ENCODE measurements at places on chromosomes 2 and 18. TPM values are rescaled to one million over a fixed set of nuclear protein-coding genes. Genes with fewer than 3 reads are reported as not detected.

The GMCL1 gene
- total RNA-seq, result 7.3 TPM

The CYB5A gene
- 184 TPM for total RNA-seq

The FAM237A gene
- not detected for total RNA-seq

The NTSR2 gene
- 9.1 TPM for total RNA-seq

The CD302 gene
- total RNA-seq, result 31.4 TPM

The FIGLA gene
- total RNA-seq, result not detected

The IL1F10 gene
- not detected for total RNA-seq

The ZNF519 gene
- total RNA-seq, result 5.5 TPM

The ANKRD30BL gene
- total RNA-seq, result not detected

The ASPRV1 gene
- 1.6 TPM for total RNA-seq

DNA sequence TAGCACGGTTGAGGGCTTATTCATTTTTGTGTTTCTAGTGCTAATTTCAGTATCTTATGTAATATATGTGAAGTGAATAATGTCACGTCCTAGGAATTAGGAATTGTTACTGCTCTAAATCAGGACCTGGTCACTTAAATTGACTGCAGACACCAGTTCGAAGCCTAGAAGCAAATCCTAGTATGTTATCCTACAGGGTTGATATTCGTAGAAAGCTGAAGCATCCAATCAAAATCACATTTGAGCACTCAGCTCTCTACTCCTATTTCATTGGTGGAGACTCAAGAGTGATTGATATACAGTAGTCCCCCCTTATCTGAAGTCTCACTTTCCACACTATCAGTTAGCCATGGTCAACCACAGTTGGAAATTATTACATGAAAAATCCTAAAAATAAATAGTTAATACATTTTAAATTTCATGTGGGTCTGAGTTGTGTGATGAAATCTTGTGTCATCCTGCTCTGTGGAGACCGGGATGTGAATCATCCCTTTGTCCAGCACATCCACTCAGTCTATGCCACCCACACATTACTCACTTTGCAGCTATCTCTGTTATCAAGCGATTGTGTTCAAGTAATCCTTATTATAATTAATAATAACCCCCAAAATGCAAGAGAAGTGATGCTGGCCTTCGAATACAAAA lies 35.2 kb upstream of the SCN9A start:
- DNase-seq, result no peak

DNA sequence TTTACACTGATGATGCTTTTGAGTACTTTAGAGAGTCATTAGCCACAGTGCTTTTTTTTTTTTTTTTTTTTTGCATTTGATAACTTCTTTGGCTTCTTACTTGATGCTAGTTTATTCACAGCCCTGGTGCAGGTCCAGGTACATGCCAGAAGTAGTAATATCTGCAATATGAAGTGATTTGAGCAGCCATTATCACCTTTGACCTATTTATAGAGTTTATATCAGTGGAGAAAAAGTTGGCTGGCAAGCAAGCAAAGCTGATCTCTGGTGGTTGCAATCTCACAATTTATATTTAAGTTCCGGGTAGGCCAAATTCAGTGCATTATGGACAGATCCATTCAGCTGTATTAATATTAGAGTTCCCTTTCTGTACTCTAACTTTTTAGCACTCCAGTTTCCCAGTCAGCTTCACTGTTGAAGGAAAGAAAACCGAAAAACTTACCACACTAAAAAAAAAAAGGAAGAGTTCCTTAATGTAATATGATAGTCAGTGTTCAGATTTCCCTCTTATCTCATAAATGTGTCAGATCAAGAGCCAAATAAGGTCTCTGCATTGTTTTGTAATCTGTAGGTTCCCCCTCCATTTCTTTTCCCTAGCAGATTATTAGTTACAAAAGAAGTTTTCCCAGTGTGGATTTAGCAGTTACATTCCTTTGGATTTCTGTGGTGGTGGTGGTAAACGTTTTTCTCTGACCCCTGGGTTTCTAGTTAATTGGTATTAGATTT lies 78.6 kb downstream of the HAUS1 start:
- no peak for DNase-seq

- no peak for DNase-seq
Observed at GRCh38 chr2:215898363-215898762, 115.0 kb downstream of the MREG start.

- DNase-seq, result no peak
Observed at GRCh38 chr2:71684226-71685072, 231.1 kb downstream of the DYSF start.

DNA sequence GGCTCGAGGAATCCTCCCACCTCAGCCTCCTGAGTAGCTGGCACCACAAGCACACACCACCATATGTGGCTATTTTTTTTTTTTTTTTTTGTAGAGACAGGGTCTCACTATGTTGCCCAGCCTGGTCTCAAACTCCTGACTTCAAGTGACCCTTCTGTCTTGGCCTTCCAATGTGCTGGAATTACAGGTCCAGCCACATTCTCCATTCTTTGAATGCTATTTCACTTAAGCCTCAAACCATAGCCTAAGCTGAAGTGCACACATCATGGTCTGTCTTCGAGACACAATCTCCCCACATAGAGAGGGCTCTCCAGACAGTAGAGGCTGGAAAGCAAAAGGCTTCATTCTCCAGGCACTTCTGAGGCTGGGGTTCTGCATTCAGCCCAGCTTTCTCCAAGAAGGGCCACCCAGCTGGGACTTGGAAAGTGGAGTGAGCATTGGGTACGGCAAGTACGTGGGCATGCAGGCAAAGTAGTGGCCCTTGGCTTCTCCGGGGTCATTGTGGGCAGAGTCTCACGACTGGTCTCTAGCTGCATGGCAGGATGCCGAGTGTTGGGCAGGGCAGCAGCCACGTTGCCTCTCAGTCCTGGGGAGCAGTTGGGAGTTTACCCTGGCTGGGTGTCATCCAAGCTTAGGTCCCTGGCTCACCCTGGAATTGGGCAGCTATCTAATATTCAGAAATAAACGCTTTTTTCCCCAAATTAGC lies 78.2 kb upstream of the SMAD7 start:
- no peak for DNase-seq

DNA sequence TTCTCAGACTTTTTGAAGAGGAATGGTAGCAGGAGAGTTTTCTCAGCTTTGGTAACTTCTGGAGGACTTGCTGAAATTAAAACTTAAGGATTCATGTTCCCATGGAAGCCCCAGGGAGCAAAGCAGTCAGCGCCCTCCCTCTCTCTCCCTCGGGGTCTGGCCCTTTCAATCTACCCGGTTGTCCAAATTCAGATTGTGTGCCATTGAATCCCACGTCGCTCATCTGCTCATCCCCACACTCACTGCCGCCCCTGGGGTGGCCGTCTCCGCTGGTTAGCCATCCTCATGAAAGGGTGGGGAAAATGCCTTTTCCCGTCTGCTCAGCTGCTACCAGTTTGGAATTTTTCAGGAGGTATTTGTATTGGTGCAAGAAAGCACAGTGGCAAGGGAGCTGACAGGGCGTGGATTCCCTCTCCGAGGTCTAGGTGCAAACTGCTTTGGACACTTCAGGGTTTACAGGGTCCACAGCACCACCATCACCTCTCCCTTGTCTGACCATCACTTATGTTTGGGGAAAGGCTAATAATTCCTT lies 27.1 kb downstream of the MCFD2 start:
- no peak for DNase-seq

DNA sequence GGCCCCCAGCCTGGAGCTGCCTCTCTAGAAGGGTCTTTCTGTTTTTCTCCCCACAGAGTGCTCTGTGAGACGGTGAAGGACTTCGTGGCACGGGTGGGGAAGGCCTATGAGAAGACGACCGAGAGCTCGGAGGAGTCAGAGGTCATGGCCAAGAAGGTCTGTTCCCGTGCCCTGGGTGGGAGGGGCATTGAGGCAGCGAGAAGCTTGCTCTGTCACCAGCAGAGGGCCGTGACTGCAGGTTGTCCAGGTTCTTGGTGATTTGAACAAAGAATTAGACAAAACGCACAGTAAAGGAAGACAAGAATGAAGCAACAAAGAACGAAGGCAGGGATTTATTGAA lies 93.9 kb downstream of the DGKD start:
- DNase-seq, result no peak

- DNase-seq, result no peak
Observed at GRCh38 chr2:150686391-150686790, 198.9 kb upstream of the RND3 start.

DNA sequence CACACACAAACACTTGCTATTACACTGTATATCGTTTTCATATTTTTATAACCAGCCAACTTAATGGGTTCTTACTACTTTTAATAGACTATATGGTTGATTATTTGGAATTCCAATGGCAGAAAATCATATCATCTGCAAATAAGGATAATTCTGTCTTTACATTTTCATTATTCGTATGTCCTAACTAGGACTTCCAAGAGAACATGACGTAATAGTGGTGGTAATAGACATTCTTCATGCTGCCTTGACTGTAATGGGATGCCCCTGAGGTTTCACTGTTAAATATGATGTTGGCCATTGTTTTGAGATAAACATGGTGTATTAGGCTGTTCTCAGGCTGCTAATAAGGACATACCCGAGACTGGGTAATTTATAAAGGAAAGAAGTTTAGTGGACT lies 45.2 kb downstream of the DYNAP start:
- no peak for DNase-seq

GRCh38 chr18:50632895-50633515 lies 73.1 kb downstream of the MAPK4 start:
- no peak for DNase-seq

GRCh38 chr2:121897335-121897970 lies 142.0 kb downstream of the TSN start:
- DNase-seq, result no peak

- DNase-seq, result no peak
Observed at GRCh38 chr2:201955702-201956141, 77.9 kb upstream of the FZD7 start.

- peak; percentile 74 for DNase-seq
Observed at GRCh38 chr18:26656944-26657536, 108.7 kb upstream of the KCTD1 start.

DNA sequence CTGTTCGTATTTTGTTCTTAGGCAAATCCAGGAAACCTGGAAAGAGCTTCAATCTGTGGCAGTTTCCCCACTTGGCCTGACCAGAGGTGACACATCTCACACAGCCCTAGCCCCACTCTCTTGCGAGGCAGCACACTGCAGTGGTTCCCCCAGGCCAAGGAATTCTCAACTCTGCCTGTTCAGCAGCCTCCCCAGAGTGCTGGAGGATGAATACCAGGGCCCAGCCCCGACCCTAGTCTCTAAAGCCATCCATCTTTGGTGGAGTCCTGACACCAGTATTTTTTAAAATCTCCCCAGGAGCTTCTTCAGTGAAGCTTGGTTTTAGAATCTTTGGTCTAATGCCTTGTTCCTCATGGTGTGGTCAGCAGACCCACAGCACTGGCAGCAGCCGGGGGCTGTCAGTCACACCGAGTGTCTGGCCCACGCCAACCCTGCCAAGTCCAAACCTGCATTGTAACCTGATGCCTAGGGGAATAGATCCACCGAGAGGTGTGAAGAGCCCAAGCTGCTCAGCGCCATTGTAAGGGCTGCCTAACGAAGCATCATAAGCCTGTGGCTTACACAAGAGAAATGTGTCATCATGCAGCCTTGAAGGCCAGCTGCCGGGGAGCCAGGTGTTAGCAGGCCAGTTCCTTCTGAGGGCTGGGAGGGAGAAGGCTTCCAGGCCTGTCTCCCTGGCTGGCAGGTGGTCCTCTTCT lies 428.7 kb upstream of the ID2 start:
- DNase-seq, result no peak

GRCh38 chr2:239835056-239835455 lies 190.1 kb downstream of the NDUFA10 start:
- no peak for DNase-seq

GRCh38 chr2:67240507-67240906 lies 156.6 kb upstream of the ETAA1 start:
- DNase-seq, result no peak

DNA sequence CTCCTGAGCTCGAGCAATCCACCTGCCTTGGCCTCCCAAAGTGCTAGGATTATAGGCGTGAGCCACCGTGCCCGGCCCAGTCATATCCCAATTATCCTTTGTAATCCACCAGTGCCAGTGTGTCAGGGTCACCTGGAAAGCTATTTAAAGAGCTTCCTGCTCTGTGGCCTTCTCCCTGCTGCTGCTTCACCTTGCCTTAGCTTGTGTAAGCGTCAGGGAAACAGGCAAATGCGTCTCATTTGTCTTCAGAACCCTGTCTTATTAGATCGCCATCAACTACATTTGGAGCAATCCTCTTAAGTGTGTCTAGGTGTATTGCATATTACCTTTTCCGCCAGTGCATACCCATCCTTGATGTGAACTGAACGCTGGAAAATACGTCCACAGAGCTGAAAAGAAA lies 10.2 kb downstream of the KIF5C start:
- no peak for DNase-seq

- DNase-seq, result no peak
Observed at GRCh38 chr18:7721532-7721931, 154.4 kb downstream of the PTPRM start.

- no peak for DNase-seq
Observed at GRCh38 chr2:84924173-84925106, 19.0 kb downstream of the TMSB10 start.

DNA sequence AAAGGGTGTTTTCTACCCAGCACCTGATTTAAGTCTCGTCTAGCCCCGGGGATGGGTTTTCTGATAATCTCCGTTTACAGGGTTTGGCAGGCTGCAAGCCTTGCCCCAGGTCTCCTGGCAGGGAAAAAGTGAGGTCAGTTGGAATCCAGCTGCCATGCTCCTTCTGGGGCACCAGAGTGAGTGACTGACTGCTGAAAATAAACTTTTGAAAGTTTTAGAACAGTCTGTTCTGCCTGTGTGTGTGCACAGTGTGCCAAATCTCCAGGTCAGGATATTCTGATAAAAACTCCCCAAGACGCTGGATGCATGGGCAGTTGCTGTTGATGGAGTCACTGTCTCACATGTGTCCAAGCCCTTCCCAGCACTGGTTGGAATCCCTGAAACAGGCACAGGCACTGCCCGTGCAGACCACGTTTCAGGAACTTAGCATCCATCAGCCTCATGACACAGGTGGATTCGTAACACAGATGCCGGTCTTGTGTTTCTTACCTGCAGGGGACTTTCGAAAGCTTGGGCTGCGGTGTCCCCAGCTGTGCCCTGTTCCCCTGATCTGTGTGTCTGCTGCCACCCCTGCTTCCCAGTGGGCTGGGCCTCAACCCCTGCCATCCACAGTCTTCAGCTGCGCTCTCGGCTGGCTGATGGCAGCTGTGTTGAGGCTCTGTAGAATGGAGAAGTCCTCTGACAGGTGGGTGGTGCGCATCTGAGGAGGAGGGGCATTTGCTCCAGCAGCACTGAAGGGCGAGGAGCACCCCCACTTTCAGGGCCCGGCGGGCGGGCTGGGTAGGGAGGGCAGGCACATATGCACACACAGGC lies 65.0 kb downstream of the SH3RF3 start:
- DNase-seq, result no peak

All from adrenal gland (tissue), 19 donors.